Putamen (tissue), 1 donor: ENCODE measurements at places on chromosomes 6 and 20.

GRCh38 chr6:167647737-167648470, 178.8 kb upstream of the AFDN start:
- DNase-seq = no peak

DNA sequence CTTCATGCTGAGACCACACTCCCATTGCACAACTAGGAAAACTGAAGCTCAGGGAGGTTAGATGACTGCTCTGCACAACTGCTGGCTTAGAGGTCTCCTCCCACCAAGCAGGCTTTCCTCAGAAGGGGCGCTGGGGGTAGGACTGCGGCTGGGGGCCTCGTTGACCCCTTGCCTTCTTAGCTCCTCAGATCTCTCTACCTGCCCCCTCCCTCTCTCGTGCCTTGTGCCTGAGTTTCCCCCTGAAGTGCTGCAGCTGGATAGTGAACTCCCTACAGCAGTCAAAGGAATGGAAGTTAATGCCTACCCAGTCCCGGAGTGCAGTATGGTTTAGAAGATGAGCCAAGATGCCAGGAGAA, 149.8 kb downstream of the GRM4 start:
- no peak for DNase-seq

DNA sequence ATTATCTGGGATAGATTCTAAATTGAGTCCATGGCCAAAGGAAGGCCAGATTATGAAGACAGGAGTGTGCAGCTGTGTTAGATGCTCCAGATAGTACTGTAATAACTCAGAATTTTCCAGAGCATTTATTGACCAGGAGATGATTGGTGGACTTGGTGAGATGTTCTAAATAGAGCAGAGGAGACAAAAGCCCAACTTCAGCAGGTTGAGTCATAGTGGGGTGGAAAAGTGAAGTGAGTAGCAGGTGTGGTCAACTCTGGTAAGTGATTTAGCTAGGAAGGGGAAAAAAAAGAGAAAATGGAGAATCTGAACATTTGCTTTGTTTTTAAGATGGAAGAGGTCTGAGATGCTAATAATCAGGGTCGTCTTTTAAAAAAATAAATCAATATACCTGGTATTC, 227.4 kb downstream of the TMEM200A start:
- DNase-seq = no peak

DNA sequence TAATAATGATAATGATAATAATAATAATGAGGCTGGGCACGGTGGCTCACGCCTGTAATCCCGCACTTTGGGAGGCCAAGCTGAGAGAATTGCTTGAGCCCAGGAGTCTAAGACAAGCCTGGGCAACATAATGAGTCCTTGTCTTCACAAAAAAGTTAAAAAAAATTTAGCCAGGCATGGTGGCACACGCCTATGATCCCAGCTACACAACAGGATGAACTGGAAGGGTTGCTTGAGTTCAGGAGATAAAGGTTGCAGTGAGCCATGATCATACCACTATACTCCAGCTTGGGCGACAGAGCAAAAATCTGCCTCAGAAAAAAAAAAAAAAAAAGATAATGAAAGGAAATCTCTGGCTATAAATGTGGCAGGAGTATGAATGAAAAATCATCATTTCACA, 213.4 kb downstream of the HIVEP2 start:
- no peak for DNase-seq

GRCh38 chr6:16799279-16800193, 38.3 kb upstream of the ATXN1 start:
- no peak for DNase-seq
